ENCODE measurements at places on chromosomes 6 and 20.
A peak's percentile ranks its signal among the peaks of the same experiment; 100 is the strongest.

- H3K4me3 ChIP-seq, result peak overlapping the region; percentile 65
- DNase-seq, result no peak
- H3K4me1 ChIP-seq, result peaks cover 25% of the 10 kb centered on the region
- no peak overlapping the region for H3K27ac ChIP-seq
- peaks cover 4% of the 10 kb centered on the region for H3K36me3 ChIP-seq
Measured at GRCh38 chr20:49909499-49910339, 5.6 kb downstream of the SPATA2 start.

DNA sequence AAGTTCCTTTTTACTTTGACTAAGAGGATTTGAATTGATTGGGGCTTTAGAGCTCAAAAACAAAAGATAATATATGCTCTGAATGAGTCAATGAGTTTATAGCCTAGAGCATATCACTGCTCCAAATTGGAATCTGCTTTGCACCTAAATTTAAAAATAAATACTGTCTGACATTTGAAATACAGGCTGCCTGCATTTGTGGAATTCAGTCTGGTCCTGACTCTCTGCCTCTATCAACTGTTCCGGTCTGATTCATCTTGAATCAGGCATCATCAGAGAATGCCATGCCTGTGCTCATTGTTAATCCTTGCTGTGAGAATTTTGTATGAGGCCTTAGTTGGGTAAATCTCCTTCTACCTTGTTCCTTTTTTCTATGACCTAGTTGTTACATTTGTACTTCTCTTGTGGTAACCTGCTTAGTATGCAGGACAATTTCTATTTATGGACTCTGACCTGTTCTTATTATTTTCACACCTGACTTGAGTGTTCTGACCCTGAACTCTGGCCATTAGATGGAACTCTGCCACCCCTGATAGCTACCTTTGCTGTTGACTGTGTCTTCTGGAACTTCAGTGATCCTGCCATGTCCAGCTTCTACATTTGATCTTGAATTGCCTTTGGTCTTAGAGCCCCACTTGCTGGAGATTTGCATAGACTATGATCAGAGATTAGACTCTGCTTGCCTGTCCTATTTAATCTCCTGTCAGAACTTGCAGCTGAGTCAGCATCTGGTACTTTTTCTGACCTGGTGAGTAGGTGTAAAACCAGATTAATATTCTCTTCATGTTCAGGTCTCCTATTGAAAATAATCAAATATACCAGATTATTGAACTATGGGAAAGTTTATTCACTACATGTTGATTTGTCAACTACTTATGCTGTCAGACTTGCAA lies 442.7 kb upstream of the HS3ST5 start:
- no peak overlapping the region for H3K4me3 ChIP-seq
- no peaks in the 10 kb centered on the region for H3K4me1 ChIP-seq
- H3K36me3 ChIP-seq, result no peaks in the 10 kb centered on the region
- no peaks in the 10 kb centered on the region for H3K27me3 ChIP-seq
- no peak for DNase-seq
- H3K27ac ChIP-seq, result no peak overlapping the region

GRCh38 chr6:34138914-34139510 lies 6.9 kb downstream of the GRM4 start:
- H3K4me1 ChIP-seq, result no peaks in the 10 kb centered on the region
- H3K4me3 ChIP-seq, result no peak overlapping the region
- H3K27me3 ChIP-seq, result peaks cover 78% of the 10 kb centered on the region
- H3K36me3 ChIP-seq, result no peaks in the 10 kb centered on the region

DNA sequence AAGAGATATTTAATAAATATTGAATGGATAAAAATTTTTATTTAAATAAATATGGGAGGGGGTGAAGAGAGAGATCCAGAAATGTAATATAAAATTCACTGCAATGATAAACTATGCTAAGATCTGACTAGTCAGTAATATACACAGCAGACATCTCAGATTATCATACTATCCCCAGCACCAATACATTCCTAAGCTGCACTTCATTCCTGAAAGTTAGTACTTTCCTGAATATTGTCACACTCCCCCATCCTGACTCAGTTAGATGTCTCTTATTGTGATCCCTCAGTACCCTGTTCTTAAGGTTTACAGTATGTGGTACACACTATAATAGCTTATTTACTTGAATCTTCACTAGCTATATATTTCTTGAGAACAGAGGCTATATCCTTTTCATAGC lies 88.3 kb upstream of the KCNQ5 start:
- H3K27ac ChIP-seq, result no peak overlapping the region
- DNase-seq, result no peak

DNA sequence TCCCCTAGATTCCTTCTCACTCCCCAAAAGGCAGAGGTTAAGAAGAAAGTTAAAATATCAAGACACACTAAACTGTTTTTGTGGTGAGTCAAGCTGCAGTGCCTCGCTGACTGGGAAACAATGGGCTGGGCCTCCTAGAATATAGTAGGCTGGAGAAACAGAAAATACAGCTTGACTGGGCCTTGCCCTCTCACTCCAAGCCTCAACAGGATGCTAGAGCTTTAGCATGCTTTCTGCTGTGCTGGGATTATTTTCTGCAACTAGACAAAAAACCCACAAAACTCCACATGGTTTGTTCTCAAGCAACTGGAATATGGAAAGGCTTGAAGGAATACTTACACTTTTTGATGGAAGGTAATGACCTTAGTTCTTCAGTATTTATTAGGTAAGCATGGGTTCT lies 27.9 kb downstream of the FOXO3 start:
- H3K27ac ChIP-seq, result peak overlapping the region; percentile 89
- DNase-seq, result no peak
- H3K4me3 ChIP-seq, result peak overlapping the region; percentile 4

GRCh38 chr20:52972965-52973819 lies 1.0 kb downstream of the TSHZ2 start:
- H3K27ac ChIP-seq, result peak overlapping the region; percentile 63
- peaks cover 44% of the 10 kb centered on the region for H3K4me1 ChIP-seq
- H3K27me3 ChIP-seq, result peaks cover 55% of the 10 kb centered on the region
- peaks cover 2% of the 10 kb centered on the region for H3K36me3 ChIP-seq
- H3K4me3 ChIP-seq, result peak overlapping the region; percentile 97

Data from neural crest cell (in vitro differentiated cells).